ENCODE measurements at places on chromosomes 1 and 21. TPM values are rescaled to one million over a fixed set of nuclear protein-coding genes. Genes with fewer than 3 reads are reported as not detected.

G0S2 gene
- total RNA-seq: 9.5 TPM

CD247 gene
- 0.77 TPM for total RNA-seq

MATN1 gene
- 0.33 TPM for total RNA-seq

SLC35A3 gene
- total RNA-seq: 56.8 TPM

HCN3 gene
- total RNA-seq: 7.4 TPM
